Coronary artery (tissue), 2 donors: ENCODE measurements at places on chromosomes 5 and 9.

GRCh38 chr9:106616851-106617345 is 246.1 kb upstream of the ZNF462 start:
- no peak for DNase-seq

- no peak for DNase-seq
These were observed 187.5 kb downstream of the MED10 start for GRCh38 chr5:6190838-6191237.

GRCh38 chr9:12794101-12794799 is 19.4 kb downstream of the LURAP1L start:
- no peak for DNase-seq

GRCh38 chr9:91776409-91777291 is 173.4 kb downstream of the ROR2 start:
- DNase-seq = no peak

- no peak for DNase-seq
These were observed 30.8 kb upstream of the ALDH1A1 start for GRCh38 chr9:72983512-72984225.

DNA sequence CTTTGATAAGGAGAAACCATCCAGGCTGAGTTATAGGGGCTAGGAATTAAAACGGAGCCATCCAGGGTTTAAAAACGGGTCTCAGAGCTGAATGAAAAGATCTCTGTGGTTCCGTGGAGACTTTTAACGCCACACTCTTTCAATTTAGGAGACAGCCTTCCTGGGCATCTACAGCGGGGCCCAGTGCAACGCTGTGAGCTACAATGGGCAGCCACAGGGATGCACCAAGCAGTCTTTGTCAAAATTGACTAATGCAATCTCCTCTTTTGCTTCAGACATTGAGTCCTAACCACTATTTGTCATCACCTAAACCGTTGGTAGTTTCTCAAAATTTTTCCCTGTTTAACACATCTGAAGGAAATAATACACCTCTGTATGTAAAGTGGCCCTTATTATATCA is 96.6 kb upstream of the ABCA1 start:
- no peak for DNase-seq

DNA sequence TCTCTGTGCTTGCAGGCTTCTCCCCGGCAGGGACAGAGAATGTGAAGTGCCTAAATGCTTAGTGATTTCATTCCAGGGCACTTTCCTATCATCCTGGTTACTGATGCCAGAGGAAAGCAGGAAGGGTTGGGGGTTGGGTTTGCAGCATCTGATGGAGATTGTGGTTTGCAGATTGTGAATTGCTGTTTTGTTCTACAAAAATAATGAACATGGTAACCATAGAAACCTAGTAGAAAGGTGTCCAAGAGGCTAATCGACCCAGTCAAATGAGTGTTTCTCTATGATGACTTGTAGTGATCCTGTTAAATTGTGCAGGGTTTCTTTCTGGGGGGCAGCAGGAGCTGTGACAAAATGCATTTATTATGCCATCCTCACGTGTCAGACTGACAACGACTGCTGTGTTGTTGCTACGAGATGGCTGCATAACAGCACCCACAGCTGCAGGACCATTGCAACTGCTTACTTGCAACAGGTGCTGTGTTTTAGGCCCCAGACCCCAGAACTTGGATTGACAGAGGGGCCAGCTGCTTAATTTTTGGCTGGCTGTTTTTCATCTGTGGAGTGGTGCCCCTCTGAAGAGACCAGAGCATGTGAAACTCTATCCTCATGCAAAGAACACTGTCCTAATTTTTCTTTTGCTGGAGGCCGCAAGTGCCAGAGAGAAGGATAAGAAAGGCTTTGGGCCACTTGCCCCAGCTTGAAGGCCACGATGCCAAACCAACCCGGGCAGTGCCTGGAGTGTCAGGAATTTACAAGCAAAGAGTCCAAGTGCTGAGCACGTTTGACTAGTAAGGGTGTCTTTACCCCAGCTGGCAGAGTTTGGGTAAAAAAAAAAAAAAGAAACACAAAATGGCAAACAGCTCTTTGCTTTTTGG is 397.8 kb downstream of the GADD45G start:
- peak; percentile 81 for DNase-seq

DNA sequence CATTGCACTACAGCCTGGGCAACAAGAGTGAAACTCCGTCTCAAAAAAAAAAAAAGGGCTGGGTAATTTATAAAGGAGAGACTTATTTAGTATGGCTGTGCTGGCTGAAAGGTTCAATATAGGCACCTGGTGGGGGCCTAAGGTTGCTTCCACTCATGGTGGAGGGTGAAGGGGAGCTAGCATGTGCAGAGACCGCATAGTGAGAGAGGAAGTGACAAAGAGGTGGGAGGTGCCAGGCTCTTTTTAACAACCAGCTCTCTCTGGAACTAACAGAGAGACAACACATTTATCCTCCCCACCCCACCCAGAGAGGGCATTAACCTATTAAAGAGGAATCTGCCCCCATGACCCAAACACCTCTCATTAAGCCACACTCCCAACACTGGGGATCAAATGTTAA is 28.9 kb upstream of the SERINC5 start:
- no peak for DNase-seq

DNA sequence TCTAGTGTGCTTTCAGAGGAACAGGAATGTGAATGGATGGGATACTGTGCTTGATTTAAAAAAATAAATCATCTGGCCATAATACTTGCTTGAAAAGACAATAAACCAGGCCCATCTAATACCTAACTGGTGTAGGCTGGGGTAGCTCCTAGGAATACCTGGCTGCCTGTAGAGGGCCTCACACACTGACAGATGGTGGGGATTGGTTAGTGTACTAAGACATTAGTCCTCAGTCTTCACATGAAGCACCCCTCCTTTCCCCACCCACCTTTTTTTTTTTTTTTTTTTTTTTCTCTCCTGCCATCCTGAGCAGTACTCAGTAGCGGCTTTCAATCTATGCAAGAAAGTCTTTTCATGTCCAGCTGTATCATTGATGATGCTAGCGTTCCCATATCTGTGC is 130.5 kb downstream of the ADGRV1 start:
- DNase-seq = no peak

DNA sequence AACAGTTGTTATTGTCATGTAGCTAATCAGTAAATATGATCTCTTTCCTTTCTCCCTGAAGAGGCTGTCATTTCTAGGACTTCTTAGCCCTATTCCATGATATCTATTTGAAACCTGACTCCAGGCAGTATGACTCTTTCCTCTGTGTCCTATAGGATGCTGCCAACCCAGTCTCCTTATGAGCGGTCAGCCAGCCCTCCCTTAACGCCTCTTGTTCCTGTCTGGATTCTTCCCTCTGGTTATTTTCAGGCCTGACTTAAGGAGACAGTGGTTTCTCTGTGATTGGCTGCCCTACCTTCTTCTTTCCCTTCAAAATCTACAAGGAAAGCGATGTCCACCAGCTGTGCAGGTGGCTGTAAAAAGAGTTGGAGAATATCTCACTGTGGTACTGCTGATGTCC is 19.4 kb upstream of the C5orf63 start:
- DNase-seq = no peak

DNA sequence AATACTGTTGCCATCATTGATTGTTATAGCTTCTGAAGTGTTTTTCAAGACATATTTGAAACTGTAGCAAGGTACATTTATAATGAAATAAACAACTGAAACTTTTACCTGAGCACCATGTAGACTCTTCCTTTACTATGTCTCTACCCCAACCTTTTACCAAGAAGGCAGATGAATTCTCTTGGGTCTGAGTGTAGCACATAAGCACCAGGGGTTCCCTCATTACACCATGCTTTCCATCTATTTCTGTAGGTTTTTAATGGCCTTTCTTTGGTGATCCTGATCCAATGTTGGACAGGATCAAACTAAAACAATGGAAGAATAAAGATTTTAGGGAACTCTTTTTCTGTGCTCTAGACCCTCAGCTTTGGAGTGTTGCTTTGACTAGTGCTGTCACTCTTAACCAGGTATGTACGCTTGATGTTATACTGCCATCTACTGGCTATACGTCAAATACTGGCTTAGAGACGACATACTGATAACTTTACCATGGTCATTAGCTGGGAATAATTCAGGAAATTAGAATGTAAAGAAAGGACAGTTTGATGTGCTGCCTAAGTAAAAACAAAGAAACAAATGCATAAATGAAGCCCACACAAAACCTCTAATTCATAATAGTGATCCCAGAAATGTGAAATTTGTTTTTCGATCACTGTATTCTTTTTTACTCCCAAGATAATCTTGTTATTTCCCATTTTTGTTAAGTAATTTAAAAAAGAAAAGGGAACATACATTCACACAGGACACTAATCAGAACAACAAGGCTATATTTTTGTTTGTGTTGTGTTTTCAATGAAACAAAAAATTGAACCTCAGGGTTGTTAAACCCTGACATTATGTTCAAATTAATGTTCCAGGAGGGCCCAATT is 30.7 kb downstream of the IFNW1 start:
- no peak for DNase-seq

DNA sequence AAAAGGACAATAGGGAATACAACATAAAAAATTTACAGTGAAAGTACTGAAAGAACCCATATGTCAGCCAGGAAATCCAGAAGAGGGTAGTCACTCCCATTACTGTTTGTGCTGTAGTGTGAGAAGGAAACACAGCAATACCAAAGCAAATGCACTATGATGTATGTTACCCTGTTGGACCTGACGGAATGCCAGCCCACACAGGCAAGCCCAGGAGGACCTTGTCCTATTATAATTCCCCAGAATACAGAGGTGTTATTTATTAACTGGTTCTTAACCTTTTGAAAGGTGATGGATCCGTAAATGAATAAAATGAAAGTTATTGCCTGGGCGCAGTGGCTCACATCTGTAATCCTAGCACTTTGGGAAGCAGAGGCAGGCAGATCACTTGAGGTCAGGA is 79.0 kb downstream of the GDA start:
- no peak for DNase-seq

DNA sequence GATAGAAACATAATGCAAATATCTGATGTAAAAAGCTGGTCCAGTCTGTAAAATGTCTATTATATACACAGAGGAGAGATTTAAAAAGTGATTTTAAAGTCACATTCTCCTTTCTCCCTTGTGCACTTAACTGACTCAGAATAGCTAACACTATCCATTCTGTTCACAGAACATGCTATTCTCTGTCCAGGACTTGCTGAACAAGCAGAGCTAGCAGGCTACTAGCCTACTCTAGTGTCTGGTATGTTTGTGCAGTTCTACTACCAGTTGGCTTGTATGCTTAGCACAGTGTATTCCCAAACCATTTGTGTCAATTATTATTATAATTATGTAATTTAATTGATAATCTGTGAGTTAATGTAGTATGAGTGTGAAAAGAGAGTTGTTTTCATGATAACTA is 161.7 kb upstream of the NUDT12 start:
- DNase-seq = no peak

DNA sequence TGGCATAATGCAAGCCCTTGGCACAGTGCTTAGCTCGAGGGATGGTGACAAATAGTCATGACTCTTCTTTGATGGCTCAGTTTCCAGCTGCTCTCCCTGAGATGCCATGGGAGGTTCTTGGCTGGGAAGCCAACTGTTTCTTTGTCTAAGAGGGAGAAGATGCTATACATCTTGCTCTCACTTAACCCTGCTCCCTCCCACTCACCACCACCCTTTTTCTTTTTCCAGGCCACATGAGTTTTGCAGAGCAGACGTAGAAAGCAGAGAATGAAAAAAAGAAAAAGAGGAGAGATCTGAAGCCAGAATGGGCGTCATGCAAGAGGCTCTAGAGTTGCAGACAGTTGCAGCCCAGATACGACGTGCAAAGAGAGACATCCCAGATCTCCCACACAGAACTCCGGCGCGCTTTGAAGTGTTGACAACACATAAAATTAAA is 160.5 kb downstream of the FGF18 start:
- DNase-seq = no peak

GRCh38 chr5:36561601-36562000 is 44.8 kb upstream of the SLC1A3 start:
- no peak for DNase-seq

GRCh38 chr5:96492459-96493047 is 59.5 kb upstream of the PCSK1 start:
- DNase-seq = no peak

DNA sequence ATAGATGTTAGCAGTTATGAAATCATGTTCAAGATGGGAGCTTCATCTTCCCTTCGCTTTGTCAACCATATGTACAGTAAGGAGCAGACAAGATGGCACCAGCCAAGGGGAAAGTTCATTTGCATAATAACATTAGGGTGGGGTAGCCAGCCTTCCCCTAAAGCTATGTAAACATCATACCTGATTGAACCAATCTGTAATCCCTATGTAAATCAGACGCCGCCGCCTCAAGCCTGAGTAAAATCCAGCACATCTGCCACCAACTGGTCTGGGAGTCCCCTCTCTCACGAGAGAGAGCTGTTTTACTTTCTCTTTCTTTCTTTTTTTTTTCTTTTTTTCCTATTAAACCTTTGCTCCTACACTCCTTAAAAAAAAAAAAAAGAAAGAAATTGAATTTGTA is 30.8 kb upstream of the REEP2 start:
- DNase-seq = no peak

- DNase-seq = peak; percentile 95
These were observed 2.9 kb downstream of the DNAJB5 start for GRCh38 chr9:34992376-34992951.

DNA sequence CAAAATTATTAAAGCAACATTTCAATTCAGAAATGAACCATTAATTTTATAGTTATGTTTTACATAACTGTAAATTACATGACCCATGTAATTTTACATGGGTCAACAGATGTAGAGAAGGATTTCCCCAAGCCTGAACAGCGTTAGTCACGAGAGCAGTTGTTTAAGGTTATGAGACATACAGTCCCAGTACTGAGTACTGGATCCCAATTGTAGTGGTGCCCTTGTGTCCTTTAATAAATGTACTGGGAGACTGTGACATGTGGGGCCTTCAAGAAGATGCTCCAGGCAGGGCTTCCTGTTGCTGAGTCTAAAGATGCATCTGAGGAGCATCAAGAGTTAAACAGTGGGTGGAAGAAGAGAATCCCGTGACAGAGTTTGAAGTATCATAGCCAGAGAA is 125.5 kb upstream of the ZNF462 start:
- no peak for DNase-seq

DNA sequence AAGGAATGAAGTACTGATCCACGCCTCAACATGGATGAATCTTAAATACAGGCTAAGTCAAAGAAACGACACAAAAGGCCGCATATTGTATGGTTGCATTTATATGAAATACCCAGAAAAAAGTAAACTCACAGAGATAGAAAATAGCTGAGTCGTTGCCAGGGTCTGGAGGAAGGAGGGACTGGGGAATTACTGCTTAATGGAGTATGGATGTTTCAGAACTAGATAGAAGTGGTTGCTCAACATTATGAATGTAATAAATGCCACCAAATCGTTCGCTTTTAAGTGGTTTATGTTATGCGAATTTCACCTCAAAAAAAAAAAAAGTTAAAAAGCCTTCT is 784 bp upstream of the MSANTD3 start:
- no peak for DNase-seq

DNA sequence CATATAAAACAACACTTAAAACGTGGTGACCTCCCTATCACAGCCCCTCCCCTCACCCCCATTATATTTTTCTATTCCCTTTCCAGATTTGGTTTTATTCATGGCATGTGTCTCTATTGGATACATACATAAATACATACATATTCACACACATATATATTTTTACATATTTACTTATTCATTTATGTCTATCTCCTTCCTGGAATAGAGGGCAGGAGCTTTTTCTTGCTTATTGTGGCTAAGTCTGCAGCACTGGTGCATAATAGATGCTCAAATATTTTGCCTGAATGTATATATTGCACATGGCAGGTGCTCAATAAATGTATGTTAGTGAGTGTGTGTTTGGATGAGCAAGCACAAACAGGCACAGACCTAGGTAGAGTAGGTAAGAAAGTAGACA is 2.5 kb downstream of the AGXT2 start:
- DNase-seq = no peak

- no peak for DNase-seq
These were observed 344.1 kb downstream of the NR2F1-AS1 start for GRCh38 chr5:93236807-93237421.
